Hepatic stellate cell (primary cell): ENCODE measurements at places on chromosomes 13 and 19.

DNA sequence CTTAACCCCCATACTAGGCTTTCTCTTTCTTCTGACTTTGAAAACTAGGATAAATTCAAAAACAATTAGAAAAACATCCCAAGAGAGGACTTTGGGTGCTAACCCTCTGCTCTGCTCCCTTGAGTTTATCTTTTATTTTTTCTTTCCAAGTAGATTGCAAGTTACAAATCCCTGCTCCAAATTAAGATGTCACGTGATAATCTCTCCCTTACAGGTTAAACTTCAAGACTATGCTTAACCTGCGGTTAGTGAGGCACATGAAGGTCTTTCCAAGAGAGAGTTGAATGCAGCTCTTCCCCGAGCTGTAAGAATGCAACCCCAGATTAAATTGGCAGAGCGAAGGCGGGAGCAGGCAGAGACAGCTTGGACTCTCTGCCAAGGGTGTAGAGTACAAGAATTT, 12.2 kb upstream of the ZNF507 start:
- no peak for DNase-seq

DNA sequence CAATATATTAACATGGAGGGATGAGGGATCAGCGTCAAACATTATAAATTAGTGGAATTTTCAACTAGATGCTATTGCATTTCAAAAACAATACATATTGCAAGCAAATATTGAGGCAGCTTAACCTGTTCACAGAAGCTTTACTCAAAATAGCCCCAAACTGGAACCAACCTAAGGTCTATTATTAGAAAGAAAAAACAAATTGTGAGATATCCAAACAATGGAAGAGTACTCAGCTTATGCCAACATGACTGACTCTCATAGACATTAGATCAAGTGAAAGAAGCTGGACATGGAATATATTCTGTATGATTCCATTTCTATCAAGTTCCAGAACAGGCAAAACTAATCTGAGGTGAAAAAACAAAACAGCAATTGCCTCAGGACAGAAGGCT, 27.6 kb upstream of the NEK3 start:
- DNase-seq = no peak

GRCh38 chr19:49113762-49114629, at the start of gene LIN7B:
Gene LIN7B (plus strand): TSS chr19:49114370. CDS start chr19:49114405, 35 bp downstream.
- DNase-seq = peak; percentile 87

DNA sequence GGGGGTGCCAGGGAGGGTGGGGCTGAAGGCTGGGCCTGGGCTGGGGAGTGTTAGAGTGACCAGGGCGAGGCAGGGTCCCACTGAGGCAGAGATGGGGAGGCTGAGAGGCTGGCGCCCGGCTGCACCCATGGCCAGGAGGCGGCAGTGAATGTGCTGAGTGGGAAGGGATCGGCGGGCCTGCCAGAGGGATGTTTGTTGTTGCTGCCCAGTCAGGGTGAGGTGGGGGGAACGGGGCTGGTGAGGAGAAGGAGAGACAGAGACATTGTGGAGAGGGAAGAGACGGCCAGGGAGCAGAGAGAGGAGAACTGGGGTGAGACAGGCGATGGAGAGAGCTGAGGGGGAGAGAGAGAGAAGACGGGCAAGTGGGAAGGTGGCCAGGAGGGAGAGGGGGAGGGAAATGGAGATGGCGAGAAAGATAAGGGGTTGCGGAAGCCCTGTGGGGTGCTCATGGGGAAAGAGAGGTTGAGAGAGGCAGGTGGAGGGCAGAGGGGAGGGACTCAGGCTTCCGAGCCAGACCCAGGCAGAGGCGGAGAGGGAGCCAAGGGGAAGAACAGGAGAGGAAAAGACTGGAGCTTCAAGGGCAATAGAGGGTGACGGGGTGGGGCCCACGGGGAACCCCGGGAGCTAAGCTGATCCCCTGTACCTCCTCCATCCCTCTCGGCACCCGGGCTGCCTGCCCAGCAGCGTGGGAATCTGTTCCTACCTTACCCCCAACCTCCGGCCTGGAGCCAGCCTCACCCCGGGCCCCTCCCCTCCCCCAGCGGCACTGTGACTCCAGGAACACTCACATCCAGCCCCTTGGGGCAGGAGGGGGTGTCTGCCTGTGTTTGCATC, 690 bp upstream of the B3GNT8 start:
- DNase-seq = peak; percentile 58

GRCh38 chr19:7534531-7535046, 928 bp upstream of the PNPLA6 start:
- DNase-seq = peak; percentile 96
